ENCODE measurements at places on chromosomes 12 and 14.

GRCh38 chr12:25840678-25841465 lies 117.6 kb upstream of the RASSF8 start:
- no peak for DNase-seq

- DNase-seq: no peak
Observed at GRCh38 chr14:77011245-77011644, 17.3 kb downstream of the IRF2BPL start.

GRCh38 chr14:64935508-64935907 lies 7.0 kb downstream of the GPX2 start:
- DNase-seq: no peak

DNA sequence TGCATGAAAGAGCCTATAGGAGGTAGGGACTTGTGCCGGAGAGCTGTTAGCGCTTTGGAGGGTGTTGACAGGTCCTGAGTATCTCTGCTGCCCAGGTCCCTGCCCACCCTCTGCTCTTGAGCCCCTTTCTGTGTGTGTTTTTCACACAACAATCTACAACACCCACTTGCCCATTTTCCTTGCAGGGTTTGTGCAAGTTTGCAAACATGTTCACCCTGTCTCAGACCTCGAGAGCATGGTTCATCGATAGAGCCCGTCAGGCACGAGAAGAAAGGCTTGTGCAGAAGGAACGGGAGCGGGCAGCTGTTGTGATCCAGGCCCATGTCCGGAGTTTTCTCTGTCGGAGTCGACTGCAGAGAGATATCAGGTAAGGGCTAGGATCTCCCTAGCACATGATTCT lies 5.9 kb downstream of the UBE3B start:
- no peak for DNase-seq

DNA sequence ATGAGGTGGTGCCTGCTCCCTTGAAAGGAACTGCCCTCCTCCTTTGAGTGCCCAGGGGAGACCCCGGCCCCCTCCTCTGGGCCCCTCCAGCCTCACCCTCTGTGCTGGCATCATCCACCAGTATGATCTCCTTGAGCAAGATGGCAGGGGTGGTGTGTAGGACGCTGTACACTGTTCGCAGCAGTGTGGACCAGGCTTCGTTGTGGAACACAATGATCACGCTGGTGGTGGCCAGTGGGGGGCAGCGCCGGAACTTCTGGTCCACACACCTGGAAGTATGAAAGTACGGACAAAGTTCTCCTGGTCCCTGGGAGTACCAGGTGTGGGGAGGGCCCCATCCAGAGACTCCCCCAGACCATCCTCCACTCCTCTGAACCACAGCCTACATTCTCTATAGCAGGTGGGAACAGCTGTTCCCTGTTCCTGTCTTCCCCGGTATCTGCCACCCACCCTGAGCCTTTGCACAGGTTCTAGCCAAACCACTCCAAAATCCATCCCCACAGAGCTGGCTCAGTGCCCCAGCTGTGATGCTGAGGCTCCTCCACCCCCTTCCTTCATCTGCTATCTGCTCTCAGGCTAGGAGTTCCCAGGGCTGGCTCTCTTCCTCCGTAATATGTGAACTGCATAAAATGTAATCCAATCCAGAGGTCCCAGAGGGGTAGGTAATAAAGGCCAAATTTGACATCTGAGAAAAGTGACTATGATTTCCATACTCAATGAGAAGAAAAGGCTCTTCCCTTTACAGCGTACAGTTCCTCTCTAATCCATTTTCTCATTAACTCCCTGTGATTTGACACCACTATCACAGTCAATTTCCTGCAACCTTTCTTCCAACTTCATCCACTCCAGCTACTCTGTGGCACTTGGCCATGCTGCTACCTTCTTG lies 13.9 kb downstream of the GALNT6 start:
- DNase-seq: no peak

DNA sequence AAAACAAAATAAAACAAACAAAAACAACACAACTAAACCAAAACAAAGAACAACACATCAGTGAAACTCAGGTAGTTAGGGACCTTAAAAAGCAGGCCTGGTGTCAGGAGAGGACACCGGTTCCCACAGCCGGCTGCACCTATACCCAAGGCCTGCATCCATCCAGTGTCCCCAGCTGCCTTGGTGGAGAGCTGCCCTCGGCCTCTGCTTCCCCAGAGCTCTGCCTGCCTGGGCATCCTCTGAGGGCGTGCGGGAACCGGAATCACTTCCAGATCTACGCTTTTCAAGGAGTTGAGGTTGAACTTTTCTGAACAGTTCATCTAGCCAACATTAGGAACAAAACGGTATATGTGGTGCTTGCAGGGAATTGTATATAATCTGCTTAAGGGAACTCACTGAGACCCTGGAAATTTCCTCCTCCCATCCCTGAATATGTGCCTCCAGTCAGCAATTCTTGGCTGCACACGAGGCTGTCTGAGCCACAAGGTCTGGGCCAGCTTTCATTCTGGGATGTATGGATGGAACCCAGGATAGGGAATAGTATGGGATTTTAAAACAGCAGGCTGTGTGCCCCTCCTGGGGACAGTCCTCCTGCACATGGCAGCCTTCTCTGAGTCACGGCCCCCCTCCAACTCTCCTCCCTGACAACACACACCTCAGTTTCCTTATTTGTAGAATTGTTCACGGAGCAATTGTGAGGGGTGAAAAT lies 319.0 kb upstream of the RTL1 start:
- DNase-seq: no peak

DNA sequence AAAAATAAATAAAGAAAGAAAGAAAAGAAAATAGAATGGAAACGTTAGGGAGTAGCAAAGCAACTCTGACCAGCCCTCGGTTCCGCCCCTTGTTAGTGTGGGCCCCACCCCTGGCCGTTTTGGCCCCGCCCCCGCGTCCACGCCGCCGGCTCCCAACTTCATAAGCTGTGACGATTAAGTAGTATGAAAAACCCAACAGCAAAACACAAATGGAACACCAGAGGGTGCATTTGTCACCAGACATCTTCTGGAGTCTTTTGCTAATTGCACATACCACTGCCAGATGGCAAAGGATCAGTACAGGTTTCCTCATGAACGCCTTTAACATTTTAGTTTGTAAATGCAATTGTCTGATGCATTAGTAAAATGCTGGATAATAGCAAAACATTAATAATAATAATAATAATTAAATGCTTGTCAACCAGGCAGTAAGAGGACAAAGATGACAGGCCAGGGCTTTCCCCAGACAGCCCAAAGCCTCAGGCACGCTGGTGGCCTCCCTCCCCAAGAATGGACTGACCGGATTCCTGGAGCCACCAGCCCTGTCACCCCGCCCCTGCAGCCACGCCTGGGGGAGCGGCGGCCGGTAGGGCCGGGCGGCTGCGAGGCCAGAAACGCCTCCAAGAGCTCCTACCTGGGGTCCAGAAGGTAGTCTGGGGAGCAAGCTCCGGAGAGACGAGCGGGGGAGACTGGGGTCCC lies 23.6 kb downstream of the HSP90AA1 start:
- no peak for DNase-seq

DNA sequence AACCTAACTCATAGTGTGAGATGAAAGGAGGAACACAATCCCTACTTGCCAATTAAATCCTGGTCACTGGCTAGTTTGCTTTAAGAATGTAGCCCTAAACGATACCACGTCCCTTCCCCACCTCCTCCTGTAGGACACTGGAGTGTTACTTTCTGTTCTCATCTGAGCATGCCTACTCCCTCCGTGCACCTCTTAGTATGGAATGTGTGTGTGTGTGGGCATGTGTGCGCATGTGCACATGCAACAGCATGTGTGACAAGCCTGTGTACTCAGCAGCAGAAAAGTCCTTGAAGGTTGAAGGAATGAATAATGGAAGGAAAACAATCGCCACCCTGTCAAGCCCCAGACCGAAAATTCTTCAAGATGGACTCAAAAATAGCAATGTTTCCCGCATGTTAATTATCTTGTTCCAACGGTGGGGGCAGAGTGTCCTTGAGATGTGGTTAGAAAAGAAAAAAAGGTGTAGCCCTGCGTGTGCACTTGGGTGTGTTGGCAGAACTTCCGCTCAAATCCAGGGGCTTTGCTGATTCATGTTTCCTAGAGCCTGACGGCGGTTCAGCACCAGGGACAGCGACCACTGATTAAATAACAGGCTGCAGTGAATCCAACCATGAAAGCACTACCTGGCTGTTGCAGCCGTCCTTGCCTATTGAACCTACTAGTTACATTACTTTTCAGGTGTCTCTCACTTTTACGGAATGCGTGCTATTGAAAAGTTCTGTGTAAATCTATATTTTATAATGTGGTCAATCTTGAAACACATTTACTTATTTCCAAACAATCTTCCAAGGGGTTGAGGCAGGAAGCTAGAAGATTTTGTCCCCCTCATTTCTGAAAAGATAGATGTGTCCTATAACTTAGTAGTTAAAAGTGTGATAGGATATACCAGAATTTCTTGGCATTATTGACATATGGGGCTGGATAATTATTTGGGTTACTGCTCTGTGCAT lies 79.8 kb downstream of the SRRM4 start:
- DNase-seq: no peak

GRCh38 chr14:90674043-90674670 lies 142.1 kb downstream of the TTC7B start:
- DNase-seq: no peak

DNA sequence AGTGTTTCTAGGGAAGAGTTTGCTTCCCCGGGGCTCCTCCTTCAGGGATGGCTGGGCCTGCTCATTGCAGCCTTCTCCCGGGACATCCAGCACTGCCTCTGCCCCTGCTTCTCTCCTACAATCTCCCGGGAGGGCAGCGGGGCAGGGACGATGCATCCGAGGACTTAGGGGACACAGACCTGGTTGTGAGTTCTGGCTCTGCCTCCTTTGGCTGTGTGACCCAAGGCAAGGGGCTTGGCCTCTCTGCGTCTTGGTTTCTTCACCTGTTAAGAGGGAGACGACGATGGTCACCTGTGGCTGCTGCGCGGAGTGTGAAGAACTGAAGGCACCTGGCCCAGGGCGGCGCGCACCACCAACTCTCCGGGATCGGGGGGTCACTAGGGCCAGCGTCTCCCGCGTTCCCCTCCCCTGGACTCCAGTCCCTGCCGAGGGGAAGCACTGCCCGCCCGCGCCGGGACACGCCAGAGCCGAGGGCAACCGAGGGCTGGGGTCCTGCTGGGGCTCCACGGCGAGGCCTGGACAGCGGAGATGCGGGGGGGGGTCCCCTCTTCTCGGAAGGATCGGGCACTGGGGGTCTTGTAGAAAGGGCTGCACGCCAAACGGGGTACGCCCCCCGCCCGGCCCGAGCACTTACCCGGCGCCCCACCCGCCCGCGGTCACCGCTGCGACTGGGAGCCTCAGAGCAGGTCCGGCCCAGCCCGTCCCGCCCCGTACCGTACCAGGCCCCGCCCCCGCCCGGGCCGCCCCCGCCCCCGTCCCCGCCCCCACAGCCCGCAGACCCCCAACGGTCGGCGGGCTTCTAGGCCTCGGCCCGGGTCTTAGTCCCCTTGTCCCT lies at the start of gene HVCN1:
HVCN1 (minus strand) TSS at position 670 of the 835 bp plus-strand sequence. CDS start 5,870 bp downstream, outside the sequence.
- DNase-seq: no peak

GRCh38 chr14:71970272-71970671 lies 38.0 kb downstream of the RGS6 start:
- DNase-seq: no peak

DNA sequence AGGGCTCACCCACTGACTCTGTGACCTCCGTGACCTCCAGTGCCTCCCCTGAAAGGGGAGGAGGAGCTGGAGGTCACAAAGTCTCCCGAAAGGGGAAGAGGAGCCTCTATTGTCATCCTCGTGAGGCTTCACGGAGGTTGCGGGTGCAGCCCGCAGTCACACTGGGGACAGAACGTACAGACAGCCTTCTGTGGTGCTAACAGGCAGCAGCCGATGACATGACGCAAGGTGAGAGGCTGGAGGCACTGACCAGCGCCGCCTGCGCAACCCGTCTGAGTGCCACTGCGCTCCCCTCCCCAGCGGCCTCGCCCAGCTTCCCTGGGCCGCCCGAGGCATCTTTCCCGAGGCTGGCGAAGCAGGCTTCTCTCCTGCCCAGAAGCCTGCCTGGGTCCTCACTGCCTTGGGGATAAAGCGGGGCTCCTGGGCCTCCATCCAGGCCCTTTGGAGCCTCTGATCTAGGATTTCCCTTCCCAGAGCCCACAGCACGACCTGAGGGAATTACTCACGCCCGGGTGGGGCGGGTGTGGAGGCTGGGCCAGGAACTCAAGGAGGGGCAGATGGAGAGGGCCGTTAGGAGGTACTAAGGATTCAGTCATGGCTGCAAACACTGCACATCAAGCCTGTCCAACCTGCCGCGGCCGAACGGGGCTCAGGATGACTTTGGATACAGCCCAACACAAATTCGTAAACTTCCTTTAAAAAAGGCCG lies 12.3 kb upstream of the LBHD2 start:
- DNase-seq: no peak

DNA sequence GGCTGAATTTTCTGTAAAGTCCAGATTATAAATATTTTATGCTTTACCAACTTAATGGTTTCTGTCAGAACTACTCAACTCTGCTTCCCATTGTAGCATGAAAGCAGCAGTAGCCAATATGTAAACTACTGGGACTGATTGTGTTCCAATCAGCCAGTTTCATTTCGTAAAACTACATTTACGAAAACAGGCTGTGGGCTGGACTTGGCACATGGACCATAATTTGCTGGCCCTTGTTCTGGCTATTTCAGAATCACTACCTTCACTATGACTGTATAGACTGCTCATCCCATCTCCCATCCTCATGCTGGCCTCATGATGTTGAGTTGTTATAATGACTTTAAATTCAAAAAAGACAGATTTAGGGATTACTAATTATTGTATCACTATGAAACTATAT lies 38.7 kb downstream of the FAR2 start:
- no peak for DNase-seq

DNA sequence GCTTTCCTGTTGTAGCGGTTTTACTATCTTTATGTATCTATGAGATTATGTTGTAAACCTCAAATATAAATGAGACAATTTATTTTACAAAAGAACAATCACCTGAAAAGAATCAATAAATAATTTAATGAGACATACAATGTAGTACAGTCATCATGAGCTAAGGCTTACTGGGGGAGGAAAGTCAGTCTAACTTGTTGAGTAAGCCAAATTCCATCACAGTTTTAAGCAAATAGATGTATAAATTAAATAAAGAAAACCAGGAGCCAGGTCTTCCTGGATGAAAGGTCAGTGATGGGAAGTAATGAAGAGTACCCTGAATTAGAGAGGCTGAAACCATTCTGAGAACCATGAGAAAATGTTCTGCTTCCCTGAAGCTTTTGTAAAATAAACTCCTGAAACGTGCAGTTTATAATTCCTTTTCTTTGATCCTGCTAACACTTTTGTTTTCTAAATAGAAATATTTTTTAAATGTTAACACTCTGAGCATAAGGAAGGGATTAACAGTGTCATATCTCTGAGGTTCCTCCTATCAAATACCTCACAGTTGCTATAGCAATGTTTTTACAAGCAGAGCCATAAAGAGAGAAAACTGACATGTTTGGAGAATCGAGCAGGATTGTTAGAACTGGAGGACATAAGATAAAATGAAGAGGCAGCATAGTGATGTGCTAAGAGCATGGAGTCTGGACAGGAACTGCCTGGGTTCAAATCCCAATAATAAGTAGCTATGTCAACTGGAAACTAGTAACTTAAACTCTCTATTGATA lies 444.9 kb upstream of the FOXG1 start:
- DNase-seq: no peak

GRCh38 chr14:99659333-99659741 lies 14.4 kb downstream of the HHIPL1 start:
- no peak for DNase-seq

- DNase-seq: no peak
Observed at GRCh38 chr12:120488057-120488640, 7.8 kb upstream of the DYNLL1 start.
